ENCODE measurements at places on chromosomes 3 and 15.

- DNase-seq = no peak
Measured at GRCh38 chr3:117266806-117267205, 557.2 kb downstream of the TUSC7 start.

DNA sequence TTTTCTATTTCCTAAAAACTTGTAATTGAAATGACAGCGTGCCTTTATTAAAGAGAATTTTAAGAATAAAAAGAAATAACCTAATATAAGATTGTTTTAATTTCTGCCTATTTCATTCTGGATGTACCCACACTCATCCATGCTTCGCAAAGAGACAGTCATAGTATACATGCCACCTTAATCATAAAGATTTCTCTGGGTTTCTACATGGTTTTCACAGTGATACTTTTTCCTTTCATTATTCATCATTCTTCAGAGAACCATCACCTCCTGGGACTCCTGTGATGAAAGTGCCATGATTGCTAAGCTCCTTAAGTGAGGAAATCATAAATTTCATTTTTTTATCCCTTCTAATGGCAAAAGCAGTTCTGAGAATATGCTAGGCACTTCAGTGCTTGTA is 4.3 kb upstream of the CCR8 start:
- no peak for DNase-seq

DNA sequence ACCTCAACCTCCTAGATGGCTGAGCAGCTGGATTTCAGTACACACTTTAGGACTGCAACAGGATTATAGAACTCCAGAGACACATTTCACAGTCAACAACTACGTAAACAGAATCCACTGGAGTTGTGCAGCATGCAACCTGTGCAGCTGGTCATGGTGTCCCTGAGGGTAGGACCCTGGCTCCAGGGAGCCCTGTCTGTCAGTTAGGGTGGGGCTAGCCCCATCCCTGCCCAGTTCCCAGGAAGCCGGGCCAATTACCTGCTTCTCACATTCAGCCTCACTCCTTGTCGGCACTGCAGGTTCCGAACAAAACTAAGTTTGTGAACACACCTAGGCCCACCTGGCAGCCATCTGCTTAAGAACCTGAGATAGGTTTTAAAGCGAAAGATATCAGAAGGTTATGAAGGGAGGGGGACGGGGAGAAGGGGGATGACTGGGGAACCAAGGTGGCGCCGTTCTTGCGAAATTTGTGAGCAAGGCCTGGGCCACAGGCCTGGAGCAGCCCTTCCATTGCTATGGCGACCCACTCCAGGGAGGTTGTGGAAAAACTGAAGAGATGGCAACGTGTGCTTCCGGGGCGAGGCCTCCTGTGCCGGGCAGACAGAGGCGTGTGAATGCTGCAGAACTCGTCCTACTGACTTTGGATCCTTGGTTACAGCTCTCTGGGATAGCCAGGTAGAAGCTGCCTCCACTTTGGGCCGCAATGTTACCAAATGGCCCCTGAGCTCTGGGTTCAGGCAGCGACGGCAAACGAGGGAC is 25.3 kb downstream of the ACSBG1 start:
- no peak for DNase-seq

DNA sequence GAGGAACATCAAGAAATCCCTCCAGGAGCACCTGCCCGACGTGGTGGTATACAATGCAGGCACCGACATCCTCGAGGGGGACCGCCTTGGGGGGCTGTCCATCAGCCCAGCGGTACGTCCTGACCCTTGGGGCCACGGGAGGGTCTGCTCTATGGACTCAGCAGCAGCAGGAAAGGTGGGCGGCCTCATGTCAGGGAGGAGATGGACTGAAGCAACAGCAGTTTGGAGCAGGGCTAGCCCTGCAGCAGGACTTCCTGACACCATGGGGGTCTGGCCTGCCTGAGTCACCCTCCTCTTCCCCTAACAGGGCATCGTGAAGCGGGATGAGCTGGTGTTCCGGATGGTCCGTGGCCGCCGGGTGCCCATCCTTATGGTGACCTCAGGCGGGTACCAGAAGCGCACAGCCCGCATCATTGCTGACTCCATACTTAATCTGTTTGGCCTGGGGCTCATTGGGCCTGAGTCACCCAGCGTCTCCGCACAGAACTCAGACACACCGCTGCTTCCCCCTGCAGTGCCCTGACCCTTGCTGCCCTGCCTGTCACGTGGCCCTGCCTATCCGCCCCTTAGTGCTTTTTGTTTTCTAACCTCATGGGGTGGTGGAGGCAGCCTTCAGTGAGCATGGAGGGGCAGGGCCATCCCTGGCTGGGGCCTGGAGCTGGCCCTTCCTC is 24.2 kb downstream of the HDAC11 start:
- DNase-seq = no peak

DNA sequence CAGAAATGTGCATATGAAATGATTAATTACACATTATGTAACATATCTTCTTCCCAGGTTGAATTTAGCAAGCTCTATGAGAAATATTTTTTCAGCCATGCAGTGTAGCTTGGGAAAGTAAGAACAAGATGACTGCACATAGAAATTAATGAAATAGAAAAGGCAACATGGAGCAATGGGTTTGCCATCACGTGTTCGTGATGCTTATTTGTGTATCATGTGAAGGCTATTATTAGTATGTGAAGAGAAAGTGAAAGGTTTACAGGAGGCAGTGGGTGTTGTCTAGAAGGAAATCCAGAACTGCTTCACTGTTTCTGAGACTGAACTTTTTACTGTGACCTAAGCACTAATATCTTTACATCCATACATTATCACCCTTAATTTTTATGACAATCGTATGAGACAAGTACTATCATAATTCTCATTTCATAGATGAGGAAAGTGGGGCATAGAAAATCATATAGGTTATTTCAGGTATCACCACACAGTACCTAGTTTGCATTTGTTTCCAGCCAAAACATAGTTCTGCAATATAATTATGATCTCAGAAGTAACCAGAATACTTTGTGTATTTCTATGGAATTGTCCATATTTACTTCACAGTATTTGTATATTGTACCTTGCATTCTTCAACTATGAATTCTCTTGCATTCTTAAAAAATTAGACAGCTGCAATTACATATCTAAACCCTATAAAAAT is 14.9 kb downstream of the SERPINI1 start:
- no peak for DNase-seq
